Right ventricle myocardium inferior (tissue), 1 donor: ENCODE measurements at places on chromosomes 16 and 17.

- DNase-seq = no peak
Measured at GRCh38 chr16:87966685-87967185, 15.5 kb downstream of the BANP start.

- DNase-seq = no peak
Measured at GRCh38 chr17:21169496-21169895, 42.7 kb downstream of the DHRS7B start.

GRCh38 chr16:88816736-88817535 lies 5.2 kb upstream of the APRT start:
- DNase-seq = no peak

DNA sequence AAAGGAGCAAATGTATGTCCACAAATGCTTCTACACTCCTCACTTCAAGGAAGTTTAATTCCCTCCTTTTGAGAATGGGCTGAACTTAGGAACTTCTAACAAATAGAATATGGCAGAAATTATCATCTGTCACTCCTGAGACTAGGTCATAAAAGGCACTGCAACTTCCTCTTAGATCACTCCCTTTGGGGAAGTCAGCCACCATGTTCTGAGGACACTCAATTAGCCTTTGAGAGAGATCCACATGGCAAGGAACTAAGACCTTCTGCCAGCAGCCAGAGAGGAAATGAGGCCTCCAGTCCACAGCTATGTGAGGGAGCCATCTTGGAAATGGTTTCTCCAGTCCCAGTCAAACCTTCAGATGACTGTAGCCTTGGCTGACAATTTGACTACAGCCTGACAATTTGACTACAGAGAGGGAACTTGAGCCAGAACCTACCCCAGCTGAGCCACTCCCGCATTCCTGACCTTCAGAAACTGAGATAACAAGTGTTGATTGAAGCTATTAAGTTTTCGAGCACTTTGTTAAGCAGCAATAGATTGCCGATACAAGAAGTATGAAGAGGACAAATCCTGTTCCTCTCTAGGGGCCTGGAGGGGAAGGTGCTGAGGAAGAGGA lies 113.4 kb upstream of the SEC14L1 start:
- no peak for DNase-seq

GRCh38 chr16:69607674-69608073 lies 41.9 kb downstream of the NFAT5 start:
- DNase-seq = no peak

- no peak for DNase-seq
Measured at GRCh38 chr16:82523815-82524214, 103.0 kb upstream of the CDH13 start.

GRCh38 chr16:12802661-12803060 lies 1.0 kb downstream of the CPPED1 start:
- no peak for DNase-seq

DNA sequence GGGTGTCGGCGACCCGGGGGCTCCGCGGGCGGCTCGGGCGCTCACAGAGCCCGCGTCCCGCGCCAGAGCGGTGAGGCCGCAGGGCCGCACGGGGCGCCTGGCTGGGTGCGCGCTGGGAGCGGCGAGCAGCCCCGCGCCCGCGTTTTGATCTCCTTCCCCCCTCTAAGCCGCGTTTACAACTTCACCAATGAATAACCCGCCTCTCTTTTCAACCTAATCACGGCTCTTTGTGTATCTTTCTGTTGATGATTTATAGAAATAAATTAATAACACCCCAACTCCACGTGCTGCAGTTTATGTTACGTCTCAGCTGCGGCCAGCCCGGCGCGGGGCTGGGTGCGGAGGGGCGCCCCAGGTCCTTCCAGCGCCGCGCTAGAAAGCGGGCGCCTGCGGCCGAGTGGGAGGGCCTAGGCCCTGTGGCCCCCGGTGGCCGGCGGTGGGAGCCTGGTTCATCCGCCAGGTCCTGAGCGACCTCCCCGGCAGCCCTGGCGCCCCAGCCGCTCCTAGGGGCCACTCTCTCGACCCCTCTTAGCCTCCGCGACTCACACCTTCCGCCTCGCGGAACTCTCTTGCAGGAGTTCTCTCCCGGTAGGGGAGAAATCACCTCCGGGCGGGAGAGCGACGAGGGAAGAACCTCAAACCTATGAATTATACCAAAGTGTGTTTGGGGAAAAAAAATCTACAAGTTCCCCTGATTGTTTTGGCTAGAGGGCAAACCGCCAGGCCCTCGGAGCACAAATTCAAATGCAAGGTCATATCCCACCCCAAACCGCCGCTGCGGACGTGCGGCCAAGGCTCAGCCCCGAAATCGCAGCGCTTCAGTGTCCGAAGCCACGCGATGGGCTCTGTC lies 1.9 kb downstream of the HNF1B start:
- no peak for DNase-seq

GRCh38 chr17:38701504-38702165 lies 3.4 kb upstream of the MLLT6 start:
- DNase-seq = no peak
